Activated naive CD4-positive, alpha-beta T cell (primary cell): ENCODE measurements at places on chromosomes 11 and 22.

- DNase-seq = no peak
These were observed 19.0 kb downstream of the CD5 start for GRCh38 chr11:61121192-61121831.

- no peak for DNase-seq
These were observed at the start of gene NPAS4 for GRCh38 chr11:66420671-66421476. TSS of gene NPAS4 (plus strand) at chr11:66421035. CDS start at chr11:66421180, 145 bp downstream.

DNA sequence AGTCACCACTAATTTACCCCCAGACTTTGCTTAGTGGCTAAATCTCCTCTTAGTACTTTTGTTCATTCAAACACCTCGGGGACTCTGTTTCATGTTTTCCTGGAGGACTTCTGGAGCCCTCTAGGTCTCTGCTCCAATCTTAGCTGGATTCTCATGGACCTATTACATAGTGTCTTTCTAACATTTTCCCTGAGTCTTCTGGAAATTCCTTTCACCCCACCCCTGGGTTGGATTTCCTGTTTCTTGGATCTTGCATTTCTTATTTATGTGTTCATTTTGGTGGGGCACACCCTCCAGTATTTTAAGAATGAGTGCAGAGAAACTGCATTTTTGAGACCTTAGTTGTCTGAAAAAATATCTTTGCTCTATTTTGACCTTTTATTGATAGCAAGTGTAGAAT is 220.1 kb downstream of the BLID start:
- no peak for DNase-seq

DNA sequence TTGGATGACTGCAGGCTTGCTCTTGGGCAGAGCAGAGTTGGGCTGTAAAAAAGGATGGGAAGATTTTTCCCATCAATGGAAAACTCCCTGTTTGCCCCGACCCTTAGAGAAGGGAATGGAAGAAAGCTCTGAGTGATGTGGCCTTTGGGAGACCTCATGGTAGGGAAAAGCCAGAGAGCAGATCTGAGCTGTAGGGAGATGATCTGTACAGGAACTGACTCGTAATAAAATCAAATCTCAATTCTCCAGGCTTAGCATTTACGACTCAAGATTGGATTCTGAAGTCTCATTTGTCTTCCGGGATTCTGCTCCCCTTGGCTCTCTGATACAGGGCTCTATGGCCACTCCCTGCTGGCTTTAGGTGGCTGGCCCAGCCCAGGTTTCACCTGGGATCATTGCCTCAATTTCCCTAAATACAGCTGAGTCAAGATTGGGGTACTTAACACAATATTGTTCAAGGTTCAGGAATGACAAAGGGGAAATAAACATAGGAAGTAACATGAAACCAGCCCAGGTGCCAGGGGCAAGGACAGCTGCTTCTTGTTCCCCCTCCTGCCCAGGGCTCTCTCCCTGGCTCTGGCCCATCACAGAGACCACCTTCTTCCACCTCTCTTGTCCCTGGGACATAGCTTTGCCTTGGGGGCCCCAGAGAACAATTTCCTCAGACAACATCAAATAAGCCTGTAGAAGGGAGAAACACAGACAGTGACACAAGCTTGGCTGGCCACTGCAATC is 38.4 kb upstream of the THY1 start:
- no peak for DNase-seq

- no peak for DNase-seq
These were observed 25.6 kb upstream of the DRICH1 start for GRCh38 chr22:23657727-23658126.

GRCh38 chr22:28442711-28443525 is 236.7 kb downstream of the TTC28 start:
- no peak for DNase-seq

DNA sequence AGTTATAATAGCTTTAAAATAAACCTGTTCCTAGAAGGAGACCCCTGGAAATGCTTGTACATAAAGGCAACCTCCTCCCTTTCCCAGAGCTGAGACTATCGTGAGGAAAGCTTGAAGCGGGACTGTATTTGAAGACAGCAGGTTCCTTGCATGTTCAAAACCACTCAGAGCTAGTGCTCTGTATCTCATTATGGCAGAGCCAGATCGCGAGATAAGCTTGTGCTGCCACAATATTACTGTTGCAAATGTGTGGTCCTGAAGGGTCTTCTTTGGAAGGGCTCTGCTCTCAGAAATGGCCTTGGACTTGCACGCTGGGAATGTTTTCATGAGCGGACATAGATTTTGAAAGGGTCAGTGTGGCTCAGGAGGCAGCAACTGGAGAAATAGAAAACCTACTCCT is 168.2 kb downstream of the KIRREL3 start:
- no peak for DNase-seq

DNA sequence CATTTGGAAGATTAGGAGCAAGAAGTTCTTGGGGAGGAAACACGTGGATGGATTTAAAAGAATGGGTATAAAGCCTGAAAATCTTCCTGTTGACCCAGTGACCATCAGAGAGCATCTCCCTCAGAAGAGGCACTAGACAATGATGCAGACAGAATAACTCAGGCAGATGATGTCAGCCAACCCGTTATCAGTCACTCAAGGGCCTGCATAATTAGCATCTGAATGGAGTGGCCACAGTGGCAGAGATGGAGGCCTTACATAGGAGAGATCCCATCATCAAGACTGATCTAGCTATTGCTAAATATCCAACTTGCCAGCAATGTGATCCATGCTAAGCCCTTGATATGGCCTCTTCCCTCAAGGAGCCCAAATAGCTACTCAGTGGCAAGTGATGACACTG is 70.7 kb upstream of the CD82 start:
- no peak for DNase-seq

- DNase-seq = no peak
These were observed 41.0 kb downstream of the FLI1 start for GRCh38 chr11:128734832-128735224.

- no peak for DNase-seq
These were observed 695.9 kb downstream of the TBC1D22A start for GRCh38 chr22:47458348-47458747.

DNA sequence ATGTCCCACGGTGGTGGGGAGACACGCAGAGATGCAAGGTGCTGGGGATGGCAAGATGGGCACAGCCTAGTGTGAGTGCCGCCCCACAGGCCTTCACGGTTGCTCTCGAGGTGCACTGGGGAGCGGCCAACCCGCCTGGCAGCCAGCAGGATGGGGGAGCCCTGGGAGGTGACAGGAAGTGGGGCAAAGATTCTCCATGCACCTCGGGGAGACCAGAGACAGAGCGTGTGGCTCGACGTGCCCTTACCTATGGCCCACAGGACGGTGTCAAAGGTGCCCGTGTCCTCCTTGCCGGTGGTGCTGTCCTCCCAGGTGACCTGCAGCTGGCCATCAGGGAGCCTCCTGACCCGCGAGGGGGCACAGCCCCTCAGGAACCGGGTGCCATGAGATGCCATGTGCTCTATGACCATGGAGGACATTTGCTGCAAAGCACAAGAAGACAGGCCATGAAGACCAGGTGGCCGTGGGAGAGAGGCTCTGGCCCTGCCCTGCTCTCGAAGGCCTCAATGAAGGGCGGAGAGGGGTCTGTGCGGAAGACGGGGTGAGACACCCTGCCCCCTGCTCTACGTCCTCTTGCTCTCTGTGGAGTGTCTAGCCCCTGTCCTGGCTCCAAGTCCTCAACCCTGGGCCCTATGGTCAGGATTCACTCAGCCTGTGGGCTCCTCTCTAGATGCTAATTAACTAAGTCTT is 40.6 kb upstream of the GNB1L start:
- no peak for DNase-seq

DNA sequence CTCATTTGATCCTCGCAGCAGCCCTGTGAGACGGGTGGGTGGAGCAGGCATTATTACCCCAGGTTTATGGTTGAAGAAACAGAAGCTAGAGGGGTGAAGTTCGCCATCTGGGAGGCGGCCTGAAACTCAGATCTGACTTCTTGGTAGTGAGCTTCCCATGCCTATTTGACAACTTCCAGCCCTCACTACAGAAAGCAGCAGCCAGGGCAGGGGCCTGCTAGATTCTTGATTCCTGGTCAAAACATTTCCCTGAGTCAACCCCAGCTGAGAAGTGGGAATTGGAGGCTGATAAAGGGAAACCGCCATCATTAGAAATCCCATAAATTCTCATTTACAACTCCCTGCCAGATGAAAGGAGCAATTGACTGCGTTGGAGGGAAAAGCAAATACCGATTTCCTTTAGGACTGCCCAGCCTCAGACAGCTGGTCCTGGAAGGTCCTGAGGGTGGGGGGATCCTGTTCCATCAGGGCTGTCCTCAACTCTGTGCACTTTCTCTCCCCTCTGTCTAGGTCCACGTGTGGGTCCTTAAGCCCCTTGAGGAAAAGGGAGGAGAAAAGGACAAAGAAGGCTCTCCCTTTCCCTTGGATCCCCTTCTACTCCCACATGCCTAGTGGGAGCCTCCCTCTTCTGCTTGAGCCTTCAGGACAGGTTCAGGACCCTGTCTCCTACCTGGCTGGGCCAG is 10.2 kb upstream of the NECTIN1 start:
- no peak for DNase-seq

- DNase-seq = no peak
These were observed 53.7 kb downstream of the IGSF9B start for GRCh38 chr11:133903056-133903455.
